Uterus (tissue), 4 donors: ENCODE measurements at places on chromosomes 6 and 20. TPM values are rescaled to one million over a fixed set of nuclear protein-coding genes. Genes with fewer than 3 reads are reported as not detected.
A peak's percentile ranks its signal among the peaks of the same experiment; 100 is the strongest.

WASF1 gene
- total RNA-seq = 5.9 TPM

MC3R gene
- not detected for total RNA-seq

UBE2V1 gene
- total RNA-seq = 124 TPM

DNA sequence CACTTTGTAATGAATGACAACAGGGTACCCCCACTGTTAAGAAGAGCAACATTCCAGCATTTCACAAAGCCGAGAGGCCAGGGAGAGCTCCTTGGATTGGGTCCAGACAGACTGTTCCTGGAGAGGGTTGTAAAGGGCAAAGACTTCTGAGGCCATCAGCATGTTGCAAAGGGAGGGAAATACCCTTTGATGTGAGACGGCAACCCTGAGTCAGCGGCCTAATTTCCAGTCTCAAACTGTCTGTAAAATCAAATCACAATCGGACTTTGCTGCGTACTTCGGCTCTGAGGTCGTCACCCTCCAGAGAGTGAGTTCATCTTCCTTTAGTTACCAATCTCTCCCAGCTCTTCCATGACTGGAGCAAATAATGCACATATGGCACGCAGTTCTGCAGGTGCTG, 101.0 kb upstream of the DTNBP1 start:
- H3K27ac ChIP-seq = no peak overlapping the region
- H3K4me3 ChIP-seq = no peak overlapping the region
- H3K27me3 ChIP-seq = no peaks in the 10 kb centered on the region
- H3K36me3 ChIP-seq = no peaks in the 10 kb centered on the region
- H3K4me1 ChIP-seq = no peaks in the 10 kb centered on the region

DNA sequence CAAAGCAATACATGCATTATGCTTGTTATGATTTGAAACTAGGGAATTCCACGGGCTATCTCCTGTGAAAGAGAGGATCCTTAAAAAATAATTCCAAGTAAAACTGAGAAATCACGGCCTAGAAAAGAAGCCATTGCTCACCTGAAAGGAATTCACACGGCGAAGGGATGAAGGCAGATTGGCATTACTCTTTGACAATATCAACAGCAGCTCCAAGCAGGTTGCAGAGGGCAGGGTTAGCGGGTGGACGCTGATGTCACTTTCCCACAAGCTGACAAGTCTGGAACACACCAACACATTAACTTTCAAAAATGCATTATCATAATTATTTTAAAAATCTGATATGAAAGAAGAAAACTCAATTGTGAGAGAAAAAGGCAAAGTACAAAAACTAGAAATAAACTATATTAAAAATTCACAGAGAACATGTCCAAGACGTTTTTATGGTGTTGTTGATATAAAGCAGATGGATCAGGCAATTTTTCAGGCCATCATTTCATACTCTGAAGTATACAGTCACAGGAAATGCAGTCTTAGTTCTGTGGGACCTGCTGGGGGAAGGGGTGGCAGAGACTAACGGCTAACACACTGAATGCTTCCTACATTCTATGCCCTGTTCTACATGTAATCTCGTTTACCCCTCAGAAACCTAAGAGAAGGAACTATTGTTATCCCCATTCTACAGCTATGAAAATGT, 108.3 kb downstream of the UBE3D start:
- DNase-seq = no peak
- H3K36me3 ChIP-seq = no peaks in the 10 kb centered on the region
- H3K27ac ChIP-seq = peak overlapping the region; percentile 20
- H3K27me3 ChIP-seq = no peaks in the 10 kb centered on the region
- no peak overlapping the region for H3K4me3 ChIP-seq

MYLIP gene
- total RNA-seq = 68.5 TPM

DNA sequence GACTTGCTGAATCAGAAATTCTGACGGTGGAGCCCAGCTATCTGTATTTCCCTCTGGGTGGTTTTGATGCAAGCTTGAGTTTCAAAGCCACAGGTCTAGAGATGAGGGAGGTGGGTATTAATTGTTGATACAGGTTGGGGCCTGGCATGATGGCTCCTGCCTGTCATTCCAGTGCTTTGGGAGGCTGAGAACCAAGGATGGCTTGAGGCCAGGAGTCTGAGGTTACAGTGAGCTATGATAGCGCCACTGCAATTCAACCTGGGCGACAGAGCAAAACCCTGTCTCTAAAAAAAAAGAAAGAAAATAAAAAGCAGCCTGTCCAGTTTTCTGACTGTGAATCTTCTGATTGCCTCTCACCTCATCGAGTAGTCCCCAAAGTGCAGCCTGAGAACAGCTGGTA, 184.8 kb upstream of the SASH1 start:
- H3K4me1 ChIP-seq = no peaks in the 10 kb centered on the region
- DNase-seq = no peak
- H3K27me3 ChIP-seq = no peaks in the 10 kb centered on the region
- no peaks in the 10 kb centered on the region for H3K36me3 ChIP-seq

PPP1R3G gene
- total RNA-seq = 6.0 TPM

GRCh38 chr6:148274809-148275208, 67.8 kb upstream of the SASH1 start:
- no peaks in the 10 kb centered on the region for H3K27me3 ChIP-seq
- no peak overlapping the region for H3K27ac ChIP-seq
- DNase-seq = no peak

- DNase-seq = no peak
- no peaks in the 10 kb centered on the region for H3K4me1 ChIP-seq
- H3K4me3 ChIP-seq = no peak overlapping the region
Measured at GRCh38 chr20:62768551-62769287, 27.6 kb upstream of the MRGBP start.

GRCh38 chr20:31969991-31970390, 2.0 kb downstream of the XKR7 start:
- H3K27me3 ChIP-seq = peaks cover 8% of the 10 kb centered on the region
- H3K4me1 ChIP-seq = no peaks in the 10 kb centered on the region
- no peak overlapping the region for H3K4me3 ChIP-seq

- peak overlapping the region; percentile 34 for H3K4me3 ChIP-seq
- no peaks in the 10 kb centered on the region for H3K36me3 ChIP-seq
- H3K4me1 ChIP-seq = no peaks in the 10 kb centered on the region
- H3K27me3 ChIP-seq = no peaks in the 10 kb centered on the region
Measured at GRCh38 chr20:33686984-33687366, 790 bp upstream of the E2F1 start.

CDH26 gene
- 0.77 TPM for total RNA-seq

GABBR1 gene
- 34.6 TPM for total RNA-seq

GRCh38 chr6:36760685-36761435, 63.2 kb downstream of the RAB44 start:
- H3K4me1 ChIP-seq = peaks cover 3% of the 10 kb centered on the region
- H3K4me3 ChIP-seq = no peak overlapping the region
- no peak for DNase-seq
- H3K27me3 ChIP-seq = no peaks in the 10 kb centered on the region
- no peaks in the 10 kb centered on the region for H3K36me3 ChIP-seq

GRCh38 chr6:149913085-149913484, 9.8 kb downstream of the RAET1G start:
- H3K4me1 ChIP-seq = no peaks in the 10 kb centered on the region
- no peak overlapping the region for H3K4me3 ChIP-seq
- no peaks in the 10 kb centered on the region for H3K27me3 ChIP-seq
- no peaks in the 10 kb centered on the region for H3K36me3 ChIP-seq
- no peak for DNase-seq

DNA sequence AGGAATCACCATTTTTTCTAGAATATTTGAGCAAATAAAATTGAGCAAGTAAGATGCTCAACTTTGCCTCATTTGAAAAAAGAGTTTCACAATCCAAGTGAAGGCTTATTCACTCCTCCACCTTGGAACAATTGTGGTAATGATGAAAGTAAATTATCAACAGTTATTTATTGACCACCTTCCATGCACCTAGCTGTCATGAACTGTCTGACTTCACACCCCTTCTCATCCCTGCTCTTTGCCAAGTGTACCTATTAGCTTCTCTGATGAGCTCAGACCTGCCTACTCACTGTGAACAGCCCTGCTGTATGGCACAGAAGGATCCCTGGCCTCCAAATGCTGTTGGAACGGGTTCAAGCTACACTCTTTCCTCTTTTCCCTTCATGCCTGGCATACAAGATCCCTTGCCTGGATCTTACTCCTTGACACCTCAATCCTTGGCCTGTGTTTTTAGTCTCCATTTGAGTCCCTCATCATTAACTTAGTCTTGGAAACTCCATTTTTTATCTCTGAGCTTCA, 99.0 kb upstream of the PREP start:
- H3K4me3 ChIP-seq = no peak overlapping the region
- H3K4me1 ChIP-seq = no peaks in the 10 kb centered on the region
- H3K27ac ChIP-seq = peak overlapping the region; percentile 67
- DNase-seq = peak; percentile 20
- H3K36me3 ChIP-seq = no peaks in the 10 kb centered on the region

GRCh38 chr20:58025233-58025632, 203.2 kb downstream of the ANKRD60 start:
- H3K4me3 ChIP-seq = no peak overlapping the region
- DNase-seq = no peak
- no peaks in the 10 kb centered on the region for H3K27me3 ChIP-seq
- no peaks in the 10 kb centered on the region for H3K36me3 ChIP-seq

UQCC2 gene
- 10.0 TPM for total RNA-seq

ITPR3 gene
- 12.3 TPM for total RNA-seq

PROCR gene
- total RNA-seq = 40.2 TPM

DNA sequence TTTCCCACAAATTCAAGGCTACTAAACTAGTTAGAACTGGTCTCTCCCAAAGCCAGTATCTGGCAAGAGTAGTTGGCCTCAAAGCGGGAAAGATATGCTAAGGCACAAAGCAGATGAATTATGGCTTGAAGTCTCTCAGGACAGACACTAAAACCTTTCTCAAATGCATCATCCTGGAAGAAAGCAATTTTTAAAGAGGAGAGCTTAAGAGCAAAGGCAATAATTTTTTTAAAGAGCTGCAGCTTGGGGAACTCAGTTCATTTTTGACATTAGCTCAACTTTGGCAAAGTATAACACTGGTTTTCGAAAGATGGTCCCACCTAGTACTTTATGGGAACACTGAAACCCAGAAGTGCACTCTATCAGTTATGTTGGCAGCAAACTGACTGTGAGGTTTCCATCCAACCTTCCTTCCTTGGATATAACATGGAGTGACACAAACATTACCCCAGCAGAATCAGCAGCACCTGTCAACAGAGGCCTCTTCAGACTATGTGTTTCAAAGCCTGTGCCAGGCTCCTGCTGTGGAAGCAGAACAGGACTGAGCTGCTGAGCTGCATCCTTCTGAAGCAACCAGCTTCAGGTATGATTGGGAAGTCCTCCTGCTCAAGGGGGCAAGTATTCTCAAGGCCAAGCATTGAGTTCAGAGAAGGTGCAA, 852.3 kb upstream of the HS3ST5 start:
- no peak overlapping the region for H3K4me3 ChIP-seq
- no peak overlapping the region for H3K27ac ChIP-seq
- DNase-seq = no peak
- H3K27me3 ChIP-seq = no peaks in the 10 kb centered on the region
- H3K36me3 ChIP-seq = no peaks in the 10 kb centered on the region

DNA sequence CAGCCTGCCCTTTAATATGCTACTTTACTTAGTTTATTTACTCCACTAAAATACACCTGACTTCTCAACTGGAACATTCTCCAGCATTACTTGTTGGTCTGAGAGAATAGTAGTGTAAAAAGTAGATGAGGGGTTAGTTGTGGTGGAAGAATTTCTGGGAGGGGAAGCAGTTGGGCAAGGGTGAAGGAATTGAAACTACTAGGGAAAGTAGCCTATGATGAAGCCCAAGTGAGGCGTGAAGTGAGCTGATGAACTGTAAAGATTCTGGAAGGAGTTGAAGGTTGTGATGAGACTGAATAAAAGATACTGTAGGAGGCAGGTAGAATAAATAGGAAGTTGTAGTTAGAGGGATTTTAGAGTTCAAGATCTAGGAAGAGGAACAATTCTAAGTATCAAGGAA, 72.5 kb downstream of the ITCH start:
- no peak overlapping the region for H3K4me3 ChIP-seq
- H3K36me3 ChIP-seq = no peaks in the 10 kb centered on the region
- no peaks in the 10 kb centered on the region for H3K27me3 ChIP-seq
- H3K4me1 ChIP-seq = no peaks in the 10 kb centered on the region

DNA sequence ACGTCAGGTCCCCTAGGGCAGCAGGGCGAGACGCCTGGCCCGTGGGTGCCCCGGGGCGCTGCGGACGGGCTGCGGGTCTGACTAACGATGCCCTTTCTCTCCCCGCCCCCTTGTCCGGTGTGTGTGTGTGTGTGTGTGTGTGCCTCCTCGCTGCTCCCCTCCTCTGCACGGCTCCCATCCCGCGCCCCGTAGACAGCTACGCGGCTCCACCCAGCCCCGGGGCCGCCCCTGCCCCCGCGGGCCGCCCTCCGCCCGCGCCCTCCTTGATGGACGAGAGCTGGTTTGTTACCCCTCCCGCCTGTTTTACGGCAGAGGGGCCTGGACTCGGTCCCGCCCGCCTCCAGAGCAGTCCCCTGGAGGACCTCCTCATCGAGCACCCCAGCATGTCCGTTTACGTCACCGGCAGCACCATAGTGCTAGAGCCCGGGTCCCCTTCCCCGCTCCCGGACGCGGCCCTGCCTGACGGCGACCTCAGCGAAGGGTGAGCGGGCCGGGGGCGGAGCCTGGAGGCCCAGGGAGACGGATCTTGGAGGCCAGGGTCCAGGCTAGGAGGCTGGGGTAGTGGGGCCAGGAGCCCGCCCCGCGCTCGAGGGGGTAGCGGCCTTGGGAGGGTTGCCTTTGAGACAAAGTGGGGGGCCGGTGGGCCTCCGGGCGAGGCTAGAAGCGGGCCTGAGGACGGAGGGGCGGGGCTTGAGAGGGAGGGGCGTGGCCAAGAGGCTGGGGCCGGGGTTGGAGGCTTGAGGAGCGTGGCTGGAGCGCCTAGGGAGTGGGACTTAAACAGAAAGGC, 5.1 kb downstream of the TP53INP2 start:
- H3K4me1 ChIP-seq = no peaks in the 10 kb centered on the region
- DNase-seq = peak; percentile 92
- H3K27ac ChIP-seq = peak overlapping the region; percentile 88
- H3K4me3 ChIP-seq = peak overlapping the region; percentile 59
- no peaks in the 10 kb centered on the region for H3K36me3 ChIP-seq
- no peaks in the 10 kb centered on the region for H3K27me3 ChIP-seq

- no peak for DNase-seq
- no peaks in the 10 kb centered on the region for H3K27me3 ChIP-seq
- H3K4me3 ChIP-seq = no peak overlapping the region
- no peaks in the 10 kb centered on the region for H3K4me1 ChIP-seq
Measured at GRCh38 chr20:8293750-8294149, 161.7 kb downstream of the PLCB1 start.

C6orf163 gene
- total RNA-seq = not detected

GRCh38 chr6:154605882-154606370, 95.4 kb upstream of the CNKSR3 start:
- no peak overlapping the region for H3K27ac ChIP-seq
- H3K36me3 ChIP-seq = no peaks in the 10 kb centered on the region
- no peaks in the 10 kb centered on the region for H3K4me1 ChIP-seq
- no peaks in the 10 kb centered on the region for H3K27me3 ChIP-seq

GRCh38 chr6:152952866-152953509, 29.9 kb downstream of the FBXO5 start:
- no peaks in the 10 kb centered on the region for H3K27me3 ChIP-seq
- no peak overlapping the region for H3K27ac ChIP-seq
- no peak overlapping the region for H3K4me3 ChIP-seq
- no peaks in the 10 kb centered on the region for H3K36me3 ChIP-seq

C6orf141 gene
- 18.1 TPM for total RNA-seq

PAK5 gene
- not detected for total RNA-seq
